Activated CD4-positive, alpha-beta T cell treated with anti-CD3 and anti-CD28 coated beads, Interleukin-2, amount 50 U/mL, for 48 hours (primary cell): ENCODE measurements at places on chromosomes 7 and 10.

DNA sequence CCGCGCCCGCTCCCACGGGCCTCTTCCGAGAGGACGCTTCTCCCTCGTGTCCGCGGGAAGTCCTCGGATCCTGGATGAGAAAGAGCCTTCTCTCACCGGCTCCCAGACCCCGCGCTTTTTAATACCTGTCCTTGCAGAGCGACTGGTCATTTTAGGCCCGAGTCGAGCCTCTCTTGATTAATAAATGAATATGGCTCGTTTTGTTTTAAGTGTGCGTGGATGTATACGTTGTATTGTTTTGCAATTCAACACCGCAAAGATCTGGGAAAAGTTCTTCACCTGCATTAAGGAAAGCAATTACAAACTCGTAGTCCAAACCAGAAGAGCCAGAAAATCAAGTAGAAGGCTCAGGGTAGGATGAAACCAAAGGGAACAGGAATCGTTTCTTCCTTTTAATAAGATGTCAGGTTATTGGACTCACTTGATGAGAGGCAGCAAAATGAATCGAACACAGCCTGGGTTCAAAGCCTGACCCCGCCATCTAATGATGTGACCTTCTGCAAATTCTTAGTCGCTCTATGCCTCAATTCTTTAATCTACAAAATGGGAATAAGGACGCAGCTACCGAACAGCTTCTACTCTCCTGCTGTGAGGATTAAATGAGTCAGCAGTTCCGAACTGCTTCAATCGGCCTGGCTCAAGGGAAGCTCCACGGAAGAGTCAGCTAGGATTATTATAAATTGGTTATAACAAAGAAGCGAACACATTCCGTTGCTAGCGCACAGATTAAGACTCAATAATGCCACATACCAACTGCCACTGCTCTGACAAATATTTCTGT is 277.8 kb upstream of the NEBL start:
- DNase-seq = no peak

DNA sequence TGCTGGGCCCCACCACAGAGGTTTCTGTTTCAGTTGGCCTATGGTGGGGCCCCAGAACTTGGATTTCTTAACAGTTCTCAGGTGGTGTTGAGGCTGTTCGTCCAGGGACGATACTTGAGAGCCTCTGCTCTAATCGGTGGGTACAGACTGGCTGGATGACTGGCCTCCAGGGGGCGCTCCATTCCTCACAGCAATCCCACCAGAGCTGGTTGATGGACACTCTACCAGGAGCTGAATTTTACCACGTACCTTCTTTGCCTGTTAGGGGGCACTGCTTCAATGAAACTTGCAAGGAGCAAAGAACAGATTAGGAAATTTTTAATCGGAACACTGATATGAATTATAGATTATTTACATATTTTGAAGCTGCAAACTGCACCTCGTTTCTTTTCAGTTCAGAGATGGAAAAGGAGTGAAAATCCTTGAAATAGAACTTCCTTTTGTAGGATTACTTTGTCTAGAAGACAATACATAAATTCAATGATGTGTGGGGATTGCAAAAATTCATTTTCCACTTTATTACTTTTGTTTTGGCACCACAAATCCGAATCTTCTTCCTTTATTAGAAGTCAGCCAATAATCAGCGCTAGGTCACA is 44.8 kb downstream of the KBTBD2 start:
- peak; percentile 93 for DNase-seq

- DNase-seq = no peak
Measured at GRCh38 chr7:76351372-76351771, 7.4 kb downstream of the YWHAG start.

DNA sequence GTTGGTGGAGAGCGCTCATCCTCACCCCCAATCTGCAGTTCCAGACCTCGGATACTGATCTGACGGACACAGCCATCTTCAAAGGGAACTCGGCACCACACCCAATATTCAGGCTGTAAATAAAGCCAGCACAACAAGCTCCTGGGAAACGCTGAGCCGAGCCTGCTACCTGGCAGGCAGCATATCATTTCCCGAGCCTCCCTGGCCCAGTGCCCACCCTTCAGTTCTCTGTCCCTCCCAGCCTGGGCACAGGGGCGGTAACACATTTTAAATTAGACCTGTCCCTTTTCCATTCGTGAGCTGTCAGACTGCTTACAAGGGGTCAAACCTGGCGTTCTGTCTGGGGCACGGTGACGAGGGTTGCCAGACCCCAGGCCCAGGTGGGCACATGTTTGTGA is 250.5 kb downstream of the ARHGAP12 start:
- DNase-seq = no peak

- DNase-seq = no peak
Measured at GRCh38 chr7:46835556-46835955, 746.4 kb downstream of the TNS3 start.

DNA sequence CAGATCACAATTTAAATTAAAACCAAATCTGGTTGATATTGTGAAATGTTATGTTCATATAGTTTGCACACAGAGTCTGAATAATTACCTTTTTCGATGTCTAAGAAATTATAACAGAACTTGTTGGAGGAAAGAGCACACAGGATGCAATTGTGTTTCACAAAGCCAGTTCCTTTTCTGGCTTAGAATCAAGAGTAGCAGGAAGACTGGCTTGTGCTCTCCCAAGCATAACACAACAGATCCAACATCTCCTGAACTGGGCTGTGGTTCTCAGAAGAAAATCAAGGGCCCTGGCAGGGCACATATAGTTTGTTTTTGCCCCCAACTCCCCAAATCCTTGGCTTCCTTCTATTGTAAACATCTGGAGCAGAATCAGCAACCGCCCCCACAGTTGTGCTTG is 62.7 kb downstream of the LRRC4 start:
- DNase-seq = no peak
